Stimulated activated CD4-positive, alpha-beta T cell treated with anti-CD3 and anti-CD28 coated beads, TNF-alpha, amount 100 ng/mL, for 1 hour (primary cell): ENCODE measurements at places on chromosomes 11 and 22.

- DNase-seq = no peak
Measured at GRCh38 chr11:69055598-69056516, 7.1 kb downstream of the TPCN2 start.

DNA sequence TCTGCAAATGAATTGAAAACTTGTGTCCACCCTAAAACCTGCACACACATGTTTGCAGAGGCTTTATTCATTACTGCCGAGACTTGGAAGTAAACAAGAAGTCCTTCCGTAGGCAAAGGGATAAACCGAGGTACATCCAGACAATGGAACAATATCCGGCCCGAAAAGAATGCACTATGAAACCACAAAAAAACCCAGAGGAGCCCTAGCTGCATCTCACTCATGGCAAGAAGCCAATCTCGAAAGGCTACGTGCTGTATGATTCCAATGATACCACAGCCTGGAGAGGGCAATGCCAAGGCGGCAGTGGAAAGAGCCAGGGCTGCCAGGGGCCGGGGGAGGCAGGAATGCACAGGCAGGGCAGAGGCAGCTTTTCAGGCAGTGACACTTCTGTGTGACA lies 3.2 kb upstream of the MRPL23 start:
- DNase-seq = no peak

- DNase-seq = no peak
Measured at GRCh38 chr11:64753380-64754123, 6.2 kb downstream of the PYGM start.

DNA sequence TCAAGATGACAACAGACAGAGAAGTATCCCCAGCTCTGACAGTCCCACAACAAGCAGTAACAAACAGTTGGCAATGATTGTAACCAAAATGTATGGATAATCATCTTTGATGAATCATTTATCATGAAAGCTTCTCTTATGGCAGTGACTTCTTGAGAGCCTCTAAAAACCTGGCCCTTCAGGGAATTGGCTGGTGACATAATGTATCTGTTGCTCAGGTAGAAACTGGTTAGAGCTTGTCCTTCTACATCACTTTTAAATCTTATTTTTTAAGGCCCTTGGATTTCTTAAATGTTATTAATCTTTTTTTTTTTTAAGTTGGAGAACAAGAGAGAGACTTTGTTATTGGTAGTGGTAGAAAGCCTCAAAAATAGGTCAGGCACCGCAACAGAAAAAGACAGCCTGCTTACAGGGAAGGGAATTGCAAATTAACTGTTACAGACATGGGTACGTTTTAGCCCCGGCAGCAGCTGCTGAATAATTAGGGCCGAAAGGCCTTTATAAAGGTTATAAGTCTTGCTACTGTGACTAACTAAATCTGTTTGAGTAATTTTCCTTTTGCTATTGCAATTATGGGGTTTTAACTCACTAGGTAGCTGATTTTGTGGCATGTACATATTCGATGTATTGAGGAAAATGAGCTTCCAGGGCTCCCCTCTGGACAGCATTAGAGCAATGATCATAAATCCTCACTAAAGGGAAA lies 207.7 kb upstream of the LRRC4C start:
- DNase-seq = no peak

GRCh38 chr11:117475716-117476530 lies 148.3 kb downstream of the CEP164 start:
- no peak for DNase-seq

DNA sequence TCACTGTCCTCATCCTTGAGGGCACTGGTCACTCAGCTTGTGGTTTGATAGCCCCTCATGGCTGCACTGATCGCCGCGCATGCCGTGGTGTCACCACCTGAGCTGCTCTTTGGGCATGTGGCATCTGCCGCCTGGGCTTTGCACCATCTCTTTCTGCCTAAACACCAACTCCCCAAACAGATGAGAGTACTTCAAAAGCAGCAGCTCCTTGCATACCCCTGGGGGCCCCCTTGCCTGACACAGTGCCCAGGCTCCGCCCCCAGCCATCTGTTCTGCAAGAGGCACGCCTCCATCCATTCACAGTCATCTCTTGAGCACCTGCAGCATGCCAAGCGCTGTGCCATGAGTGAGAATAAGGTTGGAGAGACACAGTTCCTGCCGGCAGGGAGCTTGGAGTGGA lies 104.5 kb upstream of the B3GAT1 start:
- no peak for DNase-seq

DNA sequence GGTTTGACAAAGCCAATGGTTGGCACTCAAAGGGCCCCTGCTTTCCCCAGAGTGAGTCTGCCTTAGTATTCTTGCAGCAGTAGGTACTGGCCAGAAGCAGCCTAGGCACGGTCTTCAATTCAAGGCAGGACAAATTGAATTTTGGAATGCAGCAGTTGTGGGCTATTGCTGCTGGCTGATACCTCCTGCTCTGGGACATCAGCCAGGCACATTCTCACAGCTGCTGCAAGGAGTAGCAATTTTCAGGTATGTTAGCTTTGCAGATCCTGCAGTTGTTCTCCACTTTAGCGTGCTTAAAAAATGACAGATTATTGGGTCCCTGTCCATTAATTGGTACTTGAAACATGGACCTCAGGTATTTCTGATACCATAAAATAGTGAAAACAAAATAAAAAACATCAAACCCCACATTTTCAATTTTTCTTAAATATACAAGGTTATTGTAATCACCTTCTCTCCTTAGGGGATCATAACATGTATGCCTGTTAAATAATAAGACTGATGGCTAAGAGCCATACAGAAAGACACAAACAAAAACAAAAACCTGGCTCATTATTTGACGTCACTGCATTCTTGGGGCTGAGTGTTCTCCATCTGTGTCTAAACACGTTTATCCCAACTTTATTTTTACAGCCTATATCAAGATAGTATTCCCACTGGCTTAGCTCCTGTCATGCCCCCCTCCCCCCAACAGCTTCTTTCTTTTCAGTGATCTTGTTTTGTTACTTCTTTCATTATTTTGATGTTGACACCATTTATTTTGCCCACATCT lies 85.1 kb upstream of the CARD18 start:
- DNase-seq = no peak

- DNase-seq = peak; percentile 4
Measured at GRCh38 chr11:95556342-95557163, 233.0 kb downstream of the FAM76B start.

DNA sequence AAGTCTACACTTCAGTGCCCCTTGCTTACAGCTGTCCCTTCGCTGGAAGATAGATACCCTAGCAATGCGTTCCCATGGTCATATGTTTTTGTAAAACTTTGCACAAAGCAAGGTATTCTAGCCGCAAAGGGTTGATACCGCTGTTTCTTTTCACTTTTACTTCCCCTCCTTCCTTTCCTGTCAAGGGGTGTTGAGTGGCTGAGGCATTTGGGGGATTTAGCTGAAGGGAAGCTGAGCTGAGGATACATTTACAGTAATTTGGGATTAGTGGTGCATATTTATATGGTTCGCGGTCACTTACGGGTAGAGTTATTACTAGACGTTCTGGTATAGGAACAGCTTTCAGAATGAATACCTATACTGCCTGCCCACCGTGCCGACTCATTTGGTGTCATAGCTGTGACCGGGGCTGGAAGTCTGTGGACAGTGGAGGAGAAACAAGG lies 86.9 kb upstream of the WNT11 start:
- DNase-seq = no peak

GRCh38 chr11:133243832-133244231 lies 288.5 kb downstream of the OPCML start:
- DNase-seq = no peak

DNA sequence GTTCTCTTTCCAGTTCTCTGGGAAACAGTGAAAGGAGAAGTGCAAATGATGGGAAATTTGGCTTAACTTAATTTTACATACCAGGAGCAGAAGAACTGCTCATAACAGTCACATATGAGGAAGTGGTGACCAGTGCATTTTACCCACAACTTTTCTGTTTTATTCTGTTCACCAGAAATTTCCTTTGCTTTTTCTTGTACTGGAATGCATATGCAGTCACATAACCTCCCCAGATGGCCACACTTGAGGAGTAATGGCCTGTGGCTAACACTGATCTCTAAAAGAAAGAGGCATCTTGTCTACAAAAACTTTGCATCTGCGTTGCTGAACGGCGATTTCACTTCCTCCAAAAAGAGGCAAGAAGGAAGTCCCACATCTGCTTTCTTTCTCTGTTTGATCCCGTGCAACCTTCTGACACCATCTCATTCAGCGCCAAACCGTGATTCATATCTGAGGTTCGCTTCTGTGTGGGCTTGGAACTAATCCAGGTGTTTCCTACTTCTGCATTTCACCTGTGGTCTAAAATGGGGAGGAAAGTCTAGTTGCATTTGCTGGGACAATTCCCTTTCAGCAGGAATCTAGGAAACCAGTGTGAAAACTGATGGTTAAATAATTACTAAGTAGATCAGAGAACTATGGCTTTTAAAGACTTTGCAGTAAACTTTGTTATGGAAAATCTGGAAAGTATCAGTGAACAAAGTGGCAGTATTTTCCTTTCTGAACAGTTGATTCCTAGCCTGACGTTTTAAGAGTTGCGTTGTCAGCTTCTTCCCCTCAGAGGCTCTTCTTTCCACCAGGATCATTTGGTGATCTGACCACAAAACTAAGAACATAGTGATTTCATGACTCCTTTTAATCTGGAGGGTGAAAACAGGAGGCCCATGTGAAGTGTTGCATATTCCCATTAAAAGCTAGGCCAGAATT lies 4.2 kb upstream of the MPEG1 start:
- DNase-seq = no peak
